ENCODE measurements at places on chromosomes 16 and 17. TPM values are rescaled to one million over a fixed set of nuclear protein-coding genes. Genes with fewer than 3 reads are reported as not detected.

PABPN1L gene
- not detected for total RNA-seq

MMP28 gene
- 9.7 TPM for total RNA-seq

KRTAP2-1 gene
- total RNA-seq, result not detected

KRT25 gene
- not detected for total RNA-seq

KRT16 gene
- 0.40 TPM for total RNA-seq

TIMP2 gene
- 224 TPM for total RNA-seq

CHRNE gene
- total RNA-seq, result 0.11 TPM

TP53TG3B gene
- 0.26 TPM for total RNA-seq

PIRT gene
- total RNA-seq, result not detected

SALL1 gene
- total RNA-seq, result 0.11 TPM

TNP2 gene
- not detected for total RNA-seq

SLC9A5 gene
- 1.3 TPM for total RNA-seq

SPATA32 gene
- 0.22 TPM for total RNA-seq

FBXW10B gene
- 4.1 TPM for total RNA-seq

ITGAX gene
- total RNA-seq, result 1.4 TPM
